Hepatocyte (in vitro differentiated cells): ENCODE measurements at places on chromosomes 6 and 20. TPM values are rescaled to one million over a fixed set of nuclear protein-coding genes. Genes with fewer than 3 reads are reported as not detected.

DNA sequence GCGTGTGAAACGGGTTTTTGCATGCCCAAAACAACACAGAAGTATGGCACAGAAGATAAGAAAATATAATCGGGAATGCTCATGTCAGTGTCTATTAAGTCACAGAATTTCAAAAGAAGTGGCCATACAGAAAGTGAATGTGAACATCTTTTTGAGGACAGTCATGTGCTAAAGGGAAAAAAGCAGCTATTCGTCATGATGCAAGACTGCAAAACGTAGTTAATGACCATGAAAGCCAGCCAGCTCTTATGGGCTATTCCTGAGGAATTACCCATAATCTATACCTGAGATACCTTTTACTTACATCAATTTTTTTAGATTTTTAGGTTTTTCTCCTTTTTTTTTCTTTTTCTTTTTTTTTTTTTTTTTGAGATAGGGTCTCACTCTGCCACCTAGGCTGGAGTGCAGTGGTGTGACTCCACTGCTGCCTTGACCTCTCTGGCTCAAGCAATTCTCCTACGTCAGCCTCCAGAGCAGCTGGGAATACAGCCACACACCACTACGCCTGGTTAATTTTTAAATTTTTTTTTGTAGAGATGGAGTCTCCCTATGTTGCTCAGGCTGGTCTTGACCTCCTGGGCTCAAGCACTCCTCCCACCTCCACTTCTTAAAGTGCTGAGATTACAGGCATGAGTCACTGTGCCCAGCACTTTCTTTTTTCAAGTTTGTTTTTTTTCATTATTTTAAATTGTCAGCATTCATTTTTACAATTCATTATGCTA lies 18.1 kb upstream of the ZBP1 start:
- peak; percentile 14 for DNase-seq

GRCh38 chr6:32609391-32609730 lies 19.7 kb upstream of the HLA-DRB1 start:
- DNase-seq = no peak

- DNase-seq = no peak
Observed at GRCh38 chr6:35046862-35047261, 94.3 kb downstream of the TCP11 start.

DNA sequence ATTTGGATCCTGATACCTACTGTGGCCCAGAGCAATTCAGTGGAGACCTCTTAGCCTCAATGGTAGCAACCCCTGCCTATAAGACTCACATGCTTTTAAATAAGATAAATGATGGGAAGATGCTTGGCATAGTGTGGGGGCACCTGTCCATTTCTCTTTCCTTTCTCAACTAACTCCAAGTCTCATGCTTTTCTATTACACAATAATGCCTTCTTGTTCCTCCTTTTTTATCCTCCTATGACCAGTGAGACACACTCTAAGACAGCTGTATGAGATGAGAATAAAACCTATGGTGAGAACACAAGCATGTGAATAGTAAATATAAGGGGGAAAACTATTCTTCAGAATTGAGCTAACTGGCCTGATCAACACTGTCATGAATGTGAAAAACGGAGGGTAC lies 147.0 kb upstream of the STXBP5 start:
- no peak for DNase-seq

DNA sequence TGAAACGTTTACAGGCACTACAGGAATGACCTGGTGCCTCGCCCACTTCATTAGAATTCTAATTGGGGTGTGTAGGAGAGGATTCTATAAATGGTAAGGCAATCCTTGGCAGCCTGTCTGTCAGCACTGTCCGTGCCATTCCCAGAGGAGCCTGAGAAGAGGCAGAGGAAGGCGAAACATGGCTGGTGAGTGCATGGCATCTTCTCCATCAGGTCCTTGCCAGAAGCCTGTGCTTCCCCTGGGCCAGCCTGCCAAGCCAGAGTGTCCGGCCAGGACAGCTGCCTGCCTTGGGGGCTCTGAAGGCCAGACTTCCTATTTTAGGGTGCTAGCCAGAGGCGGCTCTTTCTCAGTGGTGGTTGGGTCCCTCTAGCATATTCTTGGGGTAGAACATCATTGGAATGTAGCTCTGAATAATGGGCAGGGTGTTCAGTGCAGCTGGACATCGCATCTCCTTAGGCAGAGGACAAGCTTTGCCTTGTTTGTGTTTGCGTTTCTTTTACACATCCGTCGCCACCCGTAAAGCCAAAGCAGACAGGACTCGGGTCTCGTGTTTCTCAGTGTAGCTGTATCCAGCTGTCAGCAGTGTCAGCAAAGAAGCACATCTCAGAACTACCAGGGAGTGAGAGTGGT lies at the start of gene TGM3:
Gene TGM3, plus strand, starts transcription at position 116 of the 630 bp plus-strand sequence. Its CDS starts 63 bp downstream, at position 179.
- no peak for DNase-seq

DNA sequence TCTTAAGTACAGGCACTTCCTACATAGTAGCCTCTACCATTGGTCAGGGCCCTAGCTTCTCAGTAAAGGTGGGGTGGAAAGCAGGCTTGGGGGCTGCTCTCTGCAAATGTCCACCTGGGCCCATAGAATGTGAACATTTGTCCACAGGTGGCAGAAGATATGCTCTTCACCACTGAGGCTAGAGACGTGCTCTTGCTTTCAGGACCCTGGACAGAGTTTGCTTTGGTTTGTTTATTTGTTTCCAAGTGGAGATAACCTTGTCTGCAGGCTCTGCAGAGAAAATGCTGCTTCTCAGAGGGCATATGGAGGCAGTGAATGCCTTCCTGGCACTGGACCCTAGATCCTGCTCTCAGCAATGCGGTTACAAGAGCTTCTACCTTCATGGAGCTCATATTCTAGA lies 129.0 kb downstream of the F13A1 start:
- no peak for DNase-seq

GRCh38 chr6:24439858-24440539 lies 37.3 kb downstream of the MRS2 start:
- no peak for DNase-seq

DNA sequence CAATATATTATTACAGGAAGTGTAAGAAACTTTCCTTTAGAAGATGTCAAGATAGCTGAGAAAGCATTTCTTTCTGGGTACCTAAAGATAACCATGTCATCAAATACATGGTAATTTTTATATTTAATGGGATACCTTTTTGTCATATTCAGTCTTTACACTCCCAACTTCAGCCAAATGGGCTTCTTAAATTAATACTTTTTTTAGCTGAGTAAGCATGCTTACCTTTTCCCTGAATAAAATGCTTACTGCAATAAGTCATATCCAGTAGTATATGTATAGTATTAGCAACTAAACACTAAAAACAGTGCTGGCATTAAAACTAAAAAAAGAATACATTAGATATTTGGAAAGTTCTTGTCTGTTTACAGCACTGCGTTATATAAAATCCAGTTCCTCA lies 17.4 kb upstream of the PBOV1 start:
- DNase-seq = no peak

- DNase-seq = peak; percentile 19
Observed at GRCh38 chr6:159233365-159234101, 64.3 kb downstream of the FNDC1 start.

- no peak for DNase-seq
Observed at GRCh38 chr20:53631909-53632662, 38.4 kb upstream of the ZNF217 start.

DNA sequence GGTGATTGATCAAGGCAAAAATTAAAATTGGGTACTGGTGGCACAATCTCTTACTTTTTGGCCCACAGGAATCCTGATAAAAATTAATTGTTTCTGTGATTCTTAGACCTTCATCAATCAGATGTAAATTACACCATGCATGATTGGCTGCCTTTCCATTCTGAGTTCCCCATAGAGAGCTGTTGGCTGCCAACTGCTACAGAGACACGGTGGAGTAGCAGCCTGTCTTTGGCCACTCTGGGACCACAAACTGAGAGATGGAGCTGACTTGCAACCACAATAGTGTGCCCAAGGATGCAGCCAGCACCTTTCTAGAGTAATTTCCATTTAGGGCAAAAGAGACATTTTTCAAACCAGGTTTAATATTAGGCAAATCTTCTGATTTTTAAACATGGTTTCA lies 274.3 kb upstream of the MMS22L start:
- DNase-seq = no peak

DNA sequence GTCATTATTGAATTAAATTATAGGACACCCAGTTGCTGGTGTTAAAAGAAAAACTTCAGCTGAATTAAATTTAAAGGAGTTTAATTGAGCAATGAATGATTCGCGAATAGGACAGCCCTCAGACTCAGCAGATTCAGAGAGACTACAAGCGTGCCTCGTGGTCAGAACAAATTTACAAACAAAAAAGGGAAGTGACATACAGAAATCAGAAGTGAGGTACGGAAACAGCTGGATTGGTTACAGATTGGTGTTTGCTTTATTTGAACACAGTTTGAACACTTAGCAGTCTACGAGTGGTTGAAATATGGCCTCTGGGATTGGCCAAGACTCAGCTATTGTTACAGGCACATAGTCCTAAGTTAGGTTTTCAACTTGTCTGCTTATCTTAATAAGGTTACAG lies 25.8 kb upstream of the TNFRSF21 start:
- no peak for DNase-seq

DNA sequence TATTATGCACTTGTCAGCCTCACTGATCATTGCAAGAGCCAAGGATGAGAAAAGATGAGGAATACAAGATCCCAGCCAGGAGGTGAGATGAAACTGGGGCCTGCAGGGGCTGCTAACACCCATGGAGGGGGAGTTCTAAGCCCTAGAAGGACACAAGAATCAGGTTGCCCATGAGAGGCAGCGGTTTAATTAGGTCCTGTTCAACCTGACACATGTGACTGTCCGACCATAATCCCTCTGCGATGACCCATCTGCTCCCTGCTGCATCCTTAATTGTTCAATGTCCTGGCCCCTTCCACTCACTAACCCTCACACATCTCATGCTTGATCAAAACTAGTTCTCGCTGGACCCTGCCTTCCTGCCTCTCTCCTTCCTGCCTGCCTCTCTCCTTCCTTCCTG lies 52.2 kb upstream of the NNAT start:
- no peak for DNase-seq

Gene TTLL9
- 0.84 TPM in 1 of 2 replicates, not detected in the other for total RNA-seq

Gene NHSL1
- total RNA-seq = 58.0 and 58.3 TPM in 2 replicates

Gene PHACTR3
- total RNA-seq = 5.2 and 6.7 TPM in 2 replicates

Gene SLC17A2
- total RNA-seq = 6.4 and 7.7 TPM in 2 replicates

Gene C6orf52
- total RNA-seq = 1.2 and 13.1 TPM in 2 replicates

Gene CGA
- 35.5 and 43.8 TPM in 2 replicates for total RNA-seq
